Activated CD4-positive, alpha-beta T cell treated with anti-CD3 and anti-CD28 coated beads, Interleukin-2, Interleukin-4, amounts not matched to agents 100 ng/mL and 50 ng/mL, durations not matched to agents 16 hours and 8 hours (primary cell): ENCODE measurements at places on chromosomes 12 and 14.

DNA sequence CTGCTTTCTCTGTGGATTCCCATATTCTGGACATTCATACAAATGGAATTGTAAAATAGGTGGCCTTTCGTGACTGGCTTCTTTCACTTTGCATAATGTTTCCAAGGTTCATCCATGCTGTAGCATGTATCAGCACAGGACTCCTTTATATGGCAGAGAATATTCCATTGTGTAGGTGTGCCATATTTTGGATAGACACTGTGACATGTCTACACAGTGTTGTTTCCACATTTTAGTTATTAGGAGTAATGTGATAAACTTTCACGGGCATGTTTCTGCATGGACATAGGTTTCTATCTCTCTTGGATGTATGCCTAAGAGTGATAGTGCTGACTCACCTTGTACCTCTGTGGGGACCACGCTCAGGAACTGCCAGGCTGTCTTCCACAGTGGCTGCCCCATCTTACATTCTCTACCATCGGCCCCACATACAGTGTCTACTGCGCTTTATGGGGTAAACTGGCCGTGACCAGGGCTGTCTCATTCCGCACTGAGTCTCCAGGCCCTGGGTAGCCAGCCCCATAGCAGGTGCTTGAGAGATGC is 7.1 kb upstream of the KRT84 start:
- no peak for DNase-seq

GRCh38 chr12:27631365-27631764 is 64.9 kb upstream of the REP15 start:
- no peak for DNase-seq

DNA sequence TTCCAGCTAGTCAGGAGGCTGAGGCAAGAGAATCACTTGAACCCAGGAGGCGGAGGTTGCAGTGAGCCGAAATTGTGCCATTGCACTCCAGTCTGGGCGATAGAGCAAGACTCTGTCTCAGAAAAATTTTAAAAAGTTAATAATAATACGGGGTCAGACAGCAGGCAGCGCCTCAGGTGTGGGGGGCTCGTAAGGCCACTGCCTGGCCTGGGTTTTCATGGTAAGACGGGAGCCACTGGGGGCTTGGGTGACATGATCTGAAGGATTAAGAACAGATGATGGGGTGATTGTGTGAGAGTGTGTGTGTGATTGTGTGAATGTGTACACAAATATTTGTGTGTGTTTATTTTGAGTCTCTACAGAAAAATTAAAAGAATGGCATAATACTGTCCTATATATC is 23.6 kb downstream of the BCL7A start:
- no peak for DNase-seq

- DNase-seq: peak; percentile 16
Measured at GRCh38 chr12:50314636-50315312, 31.5 kb upstream of the LIMA1 start.

DNA sequence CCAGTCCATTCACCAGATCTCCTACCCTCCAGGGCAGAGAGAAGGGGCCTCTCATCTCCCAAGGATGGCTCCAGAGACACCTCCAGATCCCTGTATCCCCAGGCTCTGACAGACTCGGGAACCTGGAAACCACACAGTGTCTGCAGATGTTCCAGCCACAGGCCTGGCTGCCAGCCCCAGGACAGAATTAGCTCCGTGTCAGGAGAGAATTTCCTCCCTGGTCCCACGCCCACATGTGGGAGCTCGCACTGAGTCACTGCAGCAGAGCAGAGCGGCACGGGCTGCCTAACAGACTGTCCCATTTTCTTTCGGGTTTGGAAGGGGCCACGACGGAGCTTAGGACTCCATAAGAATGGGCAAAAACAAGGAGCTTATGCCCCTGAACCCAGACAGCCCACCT is 33.6 kb downstream of the CMKLR1 start:
- no peak for DNase-seq

DNA sequence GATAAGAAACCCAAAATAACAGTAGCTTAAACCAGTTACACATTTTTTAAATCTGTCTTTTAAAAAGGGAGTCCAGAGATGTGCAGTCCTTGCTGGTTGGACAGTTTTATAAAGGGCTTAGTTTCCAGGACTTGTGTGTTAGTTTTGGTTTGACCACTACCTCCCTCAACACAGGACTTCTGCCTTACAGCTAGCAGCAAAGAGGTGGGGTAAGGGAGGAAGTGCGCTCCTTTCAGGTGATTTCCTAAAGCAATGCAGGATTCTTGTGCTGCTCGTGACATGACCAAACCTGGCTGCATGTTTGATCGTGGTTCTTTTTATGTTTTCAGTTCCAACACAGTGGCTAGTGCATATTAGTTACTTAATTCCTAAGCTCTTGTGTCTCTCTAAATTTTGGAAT is 266.2 kb downstream of the TMTC2 start:
- no peak for DNase-seq
